Progenitor cell of endocrine pancreas (in vitro differentiated cells): ENCODE measurements at places on chromosomes 16 and 17.
A peak's percentile ranks its signal among the peaks of the same experiment; 100 is the strongest.

DNA sequence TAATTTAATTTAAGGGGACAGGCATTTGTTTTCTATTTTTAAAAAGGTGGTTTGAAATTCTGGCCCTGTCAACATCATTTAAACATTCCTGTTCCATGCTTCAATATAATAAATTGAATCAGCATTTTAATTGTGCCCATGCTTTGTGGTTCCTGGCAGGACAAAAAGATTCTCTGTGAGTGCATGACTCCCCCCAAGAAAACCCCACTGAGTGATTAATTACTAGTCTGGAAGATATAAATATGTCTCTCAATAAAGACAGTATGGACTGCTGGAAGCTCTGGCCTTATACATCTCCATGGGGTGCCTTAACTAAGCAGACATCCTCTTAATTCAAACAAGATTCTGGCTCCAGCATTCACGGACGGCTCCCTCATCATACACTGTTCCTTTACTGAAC lies 95.0 kb upstream of the PSMD7 start:
- no peak for DNase-seq

- DNase-seq: no peak
These were observed 5.0 kb upstream of the PRSS54 start for GRCh38 chr16:58299757-58300349.

DNA sequence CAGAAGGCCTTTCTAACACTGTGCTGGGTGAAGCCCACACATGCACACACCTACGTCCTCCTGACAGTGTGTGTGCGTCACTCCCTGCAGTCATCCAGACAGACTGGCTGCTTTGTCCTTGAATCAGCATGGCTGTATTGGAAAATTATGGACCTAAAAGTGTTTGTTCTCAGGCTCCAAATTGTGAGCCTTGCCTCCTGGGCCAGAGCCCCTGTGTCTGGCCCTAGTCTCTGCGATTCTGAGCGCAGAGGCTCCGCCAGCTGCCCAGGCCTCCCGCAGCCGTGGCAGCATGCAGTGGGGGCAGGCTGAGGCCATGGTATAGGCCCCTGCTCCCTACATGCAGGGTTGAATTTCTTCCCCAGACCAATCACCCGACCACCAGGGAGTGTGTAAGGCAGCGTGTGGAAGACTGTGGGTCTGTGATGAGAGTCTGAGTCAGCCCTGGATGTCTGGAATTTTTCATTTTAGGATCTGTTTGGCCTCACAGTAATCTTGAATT lies 166.9 kb downstream of the LGALS9B start:
- no peak for DNase-seq

DNA sequence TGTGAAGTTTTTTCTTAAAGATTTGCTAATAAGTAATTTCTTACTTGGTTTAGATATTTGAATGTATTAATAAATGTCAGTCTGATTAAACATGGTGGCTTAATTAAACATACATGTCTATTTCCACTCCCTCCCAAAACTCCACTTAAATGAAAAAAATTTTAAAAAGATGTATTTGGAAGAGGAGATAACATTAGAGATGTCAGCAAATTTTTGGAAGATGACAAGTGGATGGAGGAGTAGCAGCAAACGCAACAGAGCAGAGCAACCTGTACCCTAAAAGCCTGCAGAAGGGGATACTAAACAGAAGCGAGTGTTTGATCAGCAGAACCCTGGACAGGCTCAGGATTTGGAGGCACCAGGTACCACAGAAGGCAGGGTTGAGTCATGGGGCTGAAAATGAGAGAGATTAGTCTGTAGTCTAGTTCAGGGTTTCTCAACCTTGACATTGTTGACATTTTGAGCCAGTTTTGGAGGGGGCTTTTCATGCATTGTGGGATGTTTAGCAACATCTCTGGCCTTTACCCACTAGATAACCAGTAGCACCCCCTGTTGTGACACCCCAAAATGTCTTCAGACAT lies 17.8 kb downstream of the LUC7L3 start:
- no peak for DNase-seq

DNA sequence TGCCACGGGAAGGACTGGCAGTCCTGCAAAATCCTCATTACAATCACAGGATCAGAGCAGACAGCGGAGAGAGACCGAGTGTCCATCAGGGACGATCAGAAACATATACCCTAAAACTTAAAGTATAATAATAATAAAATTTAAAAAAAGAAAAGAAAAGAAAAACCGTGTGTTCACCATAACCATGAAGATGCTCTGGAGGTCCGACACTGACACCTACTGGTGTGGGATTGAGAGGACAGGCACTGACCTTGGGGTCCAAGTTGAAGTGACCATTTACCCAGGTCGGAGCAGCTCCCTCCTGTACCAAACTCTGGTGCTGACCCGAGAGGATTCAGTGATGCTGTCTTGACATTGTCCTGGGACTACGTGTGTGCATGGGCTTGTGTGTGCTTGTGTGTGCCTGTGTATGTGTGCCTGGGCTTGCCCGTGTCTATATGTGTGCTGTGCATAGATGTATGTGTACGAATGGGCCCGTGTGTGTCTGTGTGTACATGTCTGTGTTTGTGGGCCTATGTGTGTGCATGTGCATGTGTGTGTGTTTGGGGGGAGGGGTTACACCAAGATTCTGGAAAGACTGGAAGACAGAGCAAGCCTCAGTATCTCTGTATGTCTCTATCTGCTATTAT lies 10.0 kb upstream of the CD300LD start:
- DNase-seq: peak; percentile 41

DNA sequence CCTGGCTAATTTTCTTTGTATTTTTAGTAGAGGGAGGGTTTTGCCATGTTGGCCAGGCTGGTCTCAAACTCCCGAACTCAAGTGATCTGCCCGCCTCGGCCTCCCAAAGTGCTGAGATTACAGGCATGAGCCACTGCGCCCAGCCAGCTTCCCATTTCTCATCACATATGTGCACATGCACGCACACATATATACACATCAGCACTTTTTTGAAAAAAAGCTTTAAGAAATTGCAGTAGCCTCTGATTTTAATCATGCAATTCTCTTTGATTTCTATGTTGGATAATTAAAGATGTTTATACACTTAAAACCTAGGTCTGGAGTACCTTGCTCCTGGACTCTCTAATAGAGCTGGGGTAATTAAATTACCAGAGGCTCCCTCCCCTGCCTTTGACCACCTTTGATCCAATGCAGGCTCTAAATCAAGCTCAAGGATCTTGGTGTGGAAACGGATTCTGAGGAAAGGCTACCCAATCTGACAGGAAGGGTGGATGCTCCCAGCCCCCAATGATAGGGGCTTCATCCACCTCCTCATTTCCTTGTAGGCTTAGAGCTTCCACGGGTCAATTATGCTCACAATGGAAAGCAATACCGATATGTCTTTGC lies 29.7 kb upstream of the GAN start:
- no peak for DNase-seq

- DNase-seq: no peak
These were observed 212.6 kb upstream of the GSE1 start for GRCh38 chr16:85400305-85401205.

GRCh38 chr17:77924757-77925336 lies 33.7 kb upstream of the TNRC6C start:
- DNase-seq: no peak

GRCh38 chr16:58499615-58500351 lies at the start of gene NDRG4:
TSS of gene NDRG4 (plus strand) at chr16:58500143. CDS start at chr16:58500249, 106 bp downstream.
- no peak for DNase-seq
